ENCODE measurements at places on chromosomes 3 and 15.

- no peak for DNase-seq
Observed at GRCh38 chr15:92914768-92915221, 14.7 kb downstream of the CHD2 start.

GRCh38 chr3:111040959-111041358 lies 30.7 kb upstream of the NECTIN3 start:
- DNase-seq: no peak

GRCh38 chr3:13547591-13548371 lies 1.1 kb upstream of the FBLN2 start:
- no peak for DNase-seq

- DNase-seq: no peak
Observed at GRCh38 chr3:115689928-115690327, 66.6 kb downstream of the GAP43 start.

DNA sequence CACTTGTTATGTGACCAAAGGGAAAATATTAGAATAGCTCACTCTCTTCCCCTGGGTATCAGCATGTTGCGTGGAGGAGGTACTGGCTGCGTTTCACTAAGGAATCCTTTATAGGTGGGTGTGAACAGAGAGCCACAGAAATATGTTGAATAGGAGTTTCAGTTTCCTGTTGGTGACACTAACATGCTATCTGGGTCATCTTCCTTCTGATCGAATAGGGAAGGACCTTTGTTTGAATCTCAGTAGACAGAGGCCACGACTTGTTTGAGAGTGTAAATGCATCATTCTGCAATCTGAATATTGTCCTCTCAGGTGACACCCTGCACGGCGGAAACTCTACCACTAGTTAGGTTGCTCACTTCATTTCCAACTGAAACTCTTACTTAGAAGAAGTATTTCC lies 157.9 kb upstream of the SLC2A2 start:
- DNase-seq: no peak

- no peak for DNase-seq
Observed at GRCh38 chr3:56368846-56369245, 99.4 kb downstream of the ERC2 start.

DNA sequence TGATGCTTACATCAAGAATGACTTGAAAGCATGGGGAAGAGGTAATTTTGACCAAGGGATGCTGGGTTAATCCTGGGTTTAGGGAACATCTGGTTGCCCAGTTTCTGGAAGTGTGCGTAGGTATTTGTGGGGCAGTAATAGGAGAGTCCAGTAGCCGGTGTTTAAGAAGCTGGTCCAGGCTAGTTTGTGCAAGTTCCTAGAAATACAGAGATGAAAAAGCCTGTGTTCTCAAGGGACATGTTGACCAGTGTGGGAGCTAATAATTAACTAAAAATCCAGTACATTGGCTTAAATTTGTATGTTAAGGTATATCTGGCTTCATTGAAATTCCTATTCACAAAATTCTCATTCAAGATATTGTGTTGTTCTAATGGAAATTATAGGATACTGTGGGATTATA lies 51.2 kb downstream of the UBE2E2 start:
- no peak for DNase-seq

DNA sequence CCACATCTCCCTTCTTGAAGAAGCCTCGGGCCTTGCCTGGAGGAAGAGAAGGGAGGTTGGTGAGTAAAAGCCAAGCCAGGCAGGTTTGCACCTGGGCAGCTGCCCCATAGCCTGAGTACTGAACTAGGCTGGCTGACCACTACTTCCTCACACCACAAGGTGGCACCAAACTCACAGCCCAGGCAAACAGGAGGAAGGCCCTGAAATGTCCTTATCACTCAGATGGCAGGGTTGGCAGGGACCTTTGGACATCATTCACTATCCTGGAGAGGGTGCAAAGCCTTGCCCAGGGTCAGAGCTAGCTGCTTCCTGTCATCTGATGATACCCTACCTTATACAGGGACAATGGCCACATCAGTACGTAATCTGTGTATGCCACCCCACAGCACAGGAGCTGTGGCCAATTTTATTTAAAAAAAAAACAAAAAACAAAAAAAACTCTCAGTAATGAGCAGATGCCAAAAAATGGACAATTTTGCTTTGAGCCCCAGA lies 2.2 kb upstream of the GRAMD2A start:
- DNase-seq: peak; percentile 30

- no peak for DNase-seq
Observed at GRCh38 chr3:138092023-138092422, 23.4 kb downstream of the DZIP1L start.

DNA sequence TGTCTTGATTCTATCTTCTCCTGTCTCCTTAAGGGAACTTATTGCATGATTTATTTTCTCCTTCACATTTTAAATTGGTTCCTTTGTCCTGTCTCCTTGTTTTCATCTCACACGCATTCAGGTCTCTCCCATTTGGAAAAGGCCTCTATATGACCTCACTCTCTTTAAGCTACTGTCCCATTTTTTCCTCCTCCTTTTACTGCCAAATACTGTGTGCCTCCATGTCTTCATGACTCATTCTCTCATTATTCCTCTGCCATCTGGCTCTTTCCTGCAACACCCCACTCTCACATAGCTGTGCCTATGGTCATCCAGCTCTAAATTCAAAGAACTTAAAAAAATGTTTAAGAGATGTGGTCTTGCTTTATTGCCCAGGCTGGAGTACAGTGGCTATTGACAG lies 48.0 kb downstream of the TYRO3 start:
- DNase-seq: peak; percentile 50

DNA sequence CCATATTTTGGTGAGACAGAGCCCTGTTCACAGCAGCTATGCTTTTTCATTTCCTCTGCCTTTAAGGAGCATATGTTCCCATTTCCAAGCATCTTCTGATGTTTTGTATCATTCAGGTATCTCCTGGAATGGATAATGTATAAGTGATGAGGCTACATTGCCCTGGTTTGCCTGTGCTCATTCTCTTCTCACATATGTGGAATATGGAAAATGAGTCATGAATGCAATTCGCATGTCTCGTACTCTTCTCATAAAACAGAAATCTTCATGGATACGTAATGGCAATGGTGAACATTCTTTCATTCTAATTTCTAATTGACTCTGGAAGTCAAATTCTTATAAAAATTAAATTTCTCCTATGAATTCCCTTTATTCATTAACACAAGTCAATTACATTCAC lies 143.1 kb downstream of the CDIN1 start:
- DNase-seq: no peak

DNA sequence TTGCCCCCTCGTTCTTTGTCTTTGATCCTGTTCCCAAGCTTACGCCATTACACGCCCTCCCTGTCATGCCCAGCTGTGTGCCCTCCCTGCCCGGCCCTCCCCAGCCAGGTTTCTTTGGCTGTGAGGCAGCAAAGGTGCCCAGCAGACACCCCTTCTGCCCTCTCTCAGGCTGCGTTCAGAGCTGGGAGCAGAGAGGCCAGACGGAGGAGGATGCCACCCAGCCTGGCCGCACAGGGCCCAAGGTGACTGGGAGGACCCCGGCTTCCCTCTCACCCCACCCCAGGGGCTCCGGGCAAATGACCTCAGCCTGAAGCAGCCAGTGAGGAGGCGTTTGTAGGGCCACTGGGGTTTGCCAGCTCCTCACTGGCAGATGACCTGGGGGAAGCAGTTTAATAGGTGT lies 30.8 kb upstream of the LACTB start:
- DNase-seq: no peak
